ENCODE measurements at places on chromosomes 16 and 17.

- DNase-seq, result no peak
Measured at GRCh38 chr17:48642059-48642842, 16.1 kb upstream of the HOXB9 start.

DNA sequence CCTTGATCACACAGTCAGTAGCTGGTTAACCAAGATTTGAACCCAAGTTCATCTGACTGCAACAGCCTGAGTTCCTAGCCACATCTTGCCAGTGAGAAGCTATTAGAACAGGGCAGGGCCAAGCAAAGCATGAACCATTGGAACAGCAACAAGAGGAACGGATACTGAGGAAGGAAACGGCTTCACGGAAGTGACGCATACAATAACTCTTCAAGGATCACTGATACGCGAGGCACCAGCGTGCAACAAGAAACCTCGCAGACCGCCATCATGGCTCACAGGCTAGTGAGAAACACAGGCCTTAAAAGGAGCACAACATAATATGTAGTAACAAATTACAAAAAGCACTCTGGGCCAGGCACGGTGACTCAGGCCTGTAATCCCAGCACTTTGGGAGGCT is 114.9 kb downstream of the CDYL2 start:
- DNase-seq, result no peak

- DNase-seq, result no peak
Measured at GRCh38 chr17:76204277-76204676, 36.0 kb downstream of the RNF157 start.

DNA sequence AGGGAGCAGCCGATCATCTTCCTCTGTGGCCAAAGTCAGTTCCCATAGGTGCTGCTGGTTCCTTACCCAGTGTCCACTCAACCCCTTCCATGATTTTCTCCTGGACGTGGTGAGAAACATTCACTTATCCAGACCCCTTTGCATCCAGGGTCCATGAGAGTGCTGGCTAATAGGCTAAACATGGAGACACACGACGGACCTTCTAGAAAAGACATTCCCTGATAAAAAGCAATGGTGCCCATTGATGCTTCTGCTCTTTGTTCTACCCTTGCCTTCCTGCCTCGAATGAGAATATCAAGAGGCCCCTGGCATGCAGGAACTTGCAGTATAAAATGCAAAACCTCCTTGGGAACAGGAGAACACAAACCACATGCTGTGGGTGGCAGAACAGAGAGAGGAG is 2.3 kb downstream of the TEKT5 start:
- no peak for DNase-seq

DNA sequence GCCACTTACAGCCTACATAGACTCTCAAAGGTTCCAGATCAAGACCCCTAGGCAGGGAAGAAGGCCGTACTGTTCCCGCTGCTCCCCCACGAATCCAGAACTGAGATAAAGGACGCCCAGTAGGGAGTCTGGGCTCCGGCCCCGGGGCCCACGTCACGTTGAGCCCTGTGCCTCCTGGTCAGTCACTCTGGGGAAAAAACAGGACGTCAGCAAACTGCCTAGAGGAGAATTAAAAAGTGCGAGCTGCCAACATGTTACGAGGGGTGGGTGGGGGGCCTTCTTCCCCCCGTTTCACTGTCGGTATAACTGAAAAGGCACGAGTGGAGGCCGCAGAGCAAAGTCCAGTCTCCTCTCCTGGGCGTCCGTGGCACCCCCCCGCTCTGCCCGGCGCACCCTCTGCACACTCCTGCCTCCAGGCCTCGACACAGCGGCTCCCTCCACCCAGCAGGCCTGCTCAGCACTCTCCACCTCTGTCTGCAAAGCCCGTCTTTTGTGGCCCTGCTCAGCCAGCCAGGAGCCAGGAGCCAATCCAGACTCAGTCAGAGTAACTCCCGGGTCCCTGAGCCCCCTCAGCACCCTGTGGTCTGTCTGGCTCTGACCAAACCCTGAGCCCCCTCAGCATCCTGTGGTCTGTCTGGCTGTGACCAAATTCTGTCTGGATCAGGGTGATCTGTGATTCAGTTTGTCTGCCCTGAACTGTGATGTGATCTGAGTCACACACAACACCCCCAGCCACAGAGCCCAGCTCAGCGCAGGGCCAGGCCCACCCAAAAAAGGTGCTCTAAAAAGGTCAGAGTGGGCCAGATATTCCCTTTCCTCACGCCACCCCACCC is 6.2 kb downstream of the ITGAE start:
- no peak for DNase-seq

Data from neuronal stem cell (in vitro differentiated cells).